ENCODE measurements at places on chromosomes 2 and 18.

- DNase-seq = peak; percentile 66
Observed at GRCh38 chr2:241217320-241218031, 29.0 kb downstream of the ANO7 start.

DNA sequence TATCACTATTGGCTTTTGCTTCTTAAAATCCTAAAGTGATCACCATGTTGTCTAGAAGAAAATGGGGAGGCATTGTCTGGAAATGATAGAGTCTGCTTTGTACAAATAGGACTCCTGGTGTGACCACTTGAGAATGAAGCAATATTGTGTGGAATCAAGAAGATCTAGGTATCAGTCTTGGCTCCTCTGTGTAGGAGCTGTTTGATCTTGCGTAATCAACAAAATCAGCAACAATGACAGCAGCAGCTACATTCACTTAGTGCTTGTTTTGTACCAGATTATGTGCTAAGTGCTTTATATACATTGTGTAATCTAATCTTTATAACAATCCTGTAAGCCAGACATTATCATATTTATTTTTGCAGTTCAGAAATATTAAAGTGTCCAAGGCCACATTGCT is 17.8 kb downstream of the NCOA1 start:
- DNase-seq = no peak

DNA sequence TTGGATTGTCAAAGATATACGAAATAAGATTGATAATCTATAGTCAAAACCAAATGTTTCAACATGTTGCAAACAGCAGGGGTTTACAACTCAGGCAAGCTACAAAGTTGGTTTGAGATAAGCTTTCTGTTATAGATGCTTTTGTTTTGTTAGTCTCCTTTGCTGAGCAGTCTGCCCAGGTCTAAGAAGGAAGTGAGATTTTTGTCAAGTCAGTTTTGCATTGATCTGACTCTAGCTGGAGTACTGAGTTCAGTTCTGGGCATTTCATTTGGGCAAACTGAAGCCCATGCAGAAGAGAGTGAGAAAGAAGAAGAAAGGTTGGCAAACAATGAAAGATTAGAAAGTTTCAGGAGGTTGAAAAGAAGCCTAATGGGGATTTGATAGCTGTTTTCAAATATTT is 983.0 kb upstream of the SLC39A10 start:
- no peak for DNase-seq

GRCh38 chr18:9437672-9438071 is 37.6 kb upstream of the RALBP1 start:
- no peak for DNase-seq

GRCh38 chr2:166539340-166540162 is 45.5 kb upstream of the SCN7A start:
- DNase-seq = peak; percentile 51

DNA sequence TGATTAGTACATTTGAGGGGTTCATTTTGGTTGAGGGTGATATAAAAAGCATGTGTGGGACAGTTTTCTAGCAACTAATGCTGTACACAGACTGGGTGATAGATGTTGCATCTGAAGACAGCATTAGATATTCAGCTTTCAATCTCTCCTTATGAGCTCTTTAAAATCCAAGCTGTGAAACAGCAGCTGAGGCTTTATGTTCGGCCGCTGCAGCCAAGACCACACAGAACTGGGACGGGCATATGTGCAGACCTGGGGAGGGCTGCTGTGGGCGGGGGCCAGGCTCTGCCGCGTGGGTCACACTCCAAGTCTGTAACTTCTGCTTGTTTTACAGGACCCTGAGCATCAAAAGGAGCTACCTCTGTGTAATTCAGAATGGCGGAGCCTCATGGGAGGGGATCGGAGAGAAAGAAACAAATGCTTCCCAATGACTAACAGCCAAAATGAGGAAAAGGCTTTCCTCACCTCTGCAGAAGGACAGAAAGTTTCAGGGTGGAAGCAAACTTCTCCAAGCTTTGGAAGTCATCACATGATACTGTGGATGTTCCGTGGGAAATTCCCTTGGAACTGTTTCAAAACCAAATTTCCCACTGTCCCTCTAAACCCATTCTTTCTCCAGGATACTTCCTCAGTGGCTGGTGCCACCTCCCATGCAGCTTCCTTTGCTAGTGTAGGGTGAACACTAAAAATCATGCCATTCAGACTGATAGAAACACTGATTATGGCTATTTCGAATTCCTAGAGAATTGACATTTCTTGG is 711.9 kb upstream of the ID2 start:
- DNase-seq = no peak

GRCh38 chr2:107719836-107720235 is 106.9 kb upstream of the RGPD4 start:
- DNase-seq = no peak

- DNase-seq = no peak
Observed at GRCh38 chr2:38130876-38131275, 54.9 kb upstream of the CYP1B1 start.

GRCh38 chr2:38945372-38945771 is 55.7 kb downstream of the ARHGEF33 start:
- no peak for DNase-seq

DNA sequence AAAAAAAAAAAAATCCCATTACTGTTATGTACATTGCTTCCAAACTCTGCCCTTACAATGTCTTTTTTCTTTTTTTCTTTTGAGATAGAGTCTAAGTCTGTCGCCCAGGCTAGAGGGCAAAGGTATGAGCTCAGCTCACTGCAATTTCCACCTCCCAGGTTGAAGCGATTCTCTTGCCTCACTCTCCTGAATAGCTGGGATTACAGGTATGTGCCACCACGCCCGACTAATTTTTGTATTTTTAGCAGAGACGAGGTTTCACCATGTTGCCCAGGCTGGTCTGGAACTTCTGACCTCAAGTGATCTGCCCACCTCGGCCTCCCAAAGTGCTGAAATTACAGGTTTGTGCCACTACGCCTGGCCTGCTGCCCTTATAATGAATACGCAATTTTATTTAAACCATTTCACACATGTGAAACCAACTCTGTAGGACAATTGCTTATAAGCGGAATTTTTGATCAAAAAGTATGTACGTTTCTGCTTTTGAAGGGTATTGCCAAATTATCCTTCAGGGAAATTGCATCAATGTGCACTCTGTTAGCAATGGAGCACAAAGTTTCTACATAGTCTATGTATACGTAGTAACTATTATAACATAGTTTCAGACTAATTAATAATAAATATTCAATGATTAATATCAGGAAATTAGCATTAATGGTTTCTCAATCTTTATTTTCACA is 55.7 kb upstream of the ACTR3 start:
- DNase-seq = no peak

DNA sequence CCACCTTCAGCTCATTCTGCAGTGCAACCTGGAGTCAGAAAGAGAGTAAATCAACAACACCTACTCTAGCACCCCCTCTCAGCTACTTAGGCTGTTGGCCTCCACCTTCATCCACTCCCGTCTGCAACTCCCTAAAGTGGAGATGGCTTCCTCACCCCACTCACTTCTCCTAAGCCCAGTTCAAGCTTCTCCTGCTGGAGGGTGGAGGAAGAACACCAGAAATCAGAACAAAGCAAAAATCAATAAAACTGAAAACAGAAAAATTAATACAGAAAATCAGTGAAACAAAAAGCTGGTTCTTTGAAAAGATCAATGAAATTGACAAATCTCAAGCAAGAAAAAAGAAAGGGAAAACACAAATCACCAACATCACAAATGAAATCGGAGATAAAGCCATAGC is 191.7 kb downstream of the ANAPC1 start:
- DNase-seq = no peak

DNA sequence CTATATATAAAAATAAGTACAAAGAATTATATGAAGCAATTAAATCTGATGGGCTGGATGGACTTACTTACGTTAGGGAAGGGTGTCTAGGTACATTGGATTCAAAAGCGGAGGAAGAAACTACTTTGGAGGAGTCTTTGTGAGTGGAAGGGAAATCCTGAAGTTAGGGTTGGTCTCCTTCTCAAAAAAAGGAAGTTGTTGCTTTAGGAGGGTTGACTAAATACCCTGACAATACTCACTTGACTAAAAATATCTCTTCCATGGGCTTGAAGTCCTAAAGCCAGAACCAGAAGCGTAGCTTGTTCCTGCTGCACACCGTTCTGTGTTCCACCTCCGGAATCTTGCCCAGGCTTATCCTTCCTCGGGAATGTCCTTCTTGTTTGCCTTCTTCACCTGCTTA is 143.3 kb upstream of the ZEB2 start:
- no peak for DNase-seq

DNA sequence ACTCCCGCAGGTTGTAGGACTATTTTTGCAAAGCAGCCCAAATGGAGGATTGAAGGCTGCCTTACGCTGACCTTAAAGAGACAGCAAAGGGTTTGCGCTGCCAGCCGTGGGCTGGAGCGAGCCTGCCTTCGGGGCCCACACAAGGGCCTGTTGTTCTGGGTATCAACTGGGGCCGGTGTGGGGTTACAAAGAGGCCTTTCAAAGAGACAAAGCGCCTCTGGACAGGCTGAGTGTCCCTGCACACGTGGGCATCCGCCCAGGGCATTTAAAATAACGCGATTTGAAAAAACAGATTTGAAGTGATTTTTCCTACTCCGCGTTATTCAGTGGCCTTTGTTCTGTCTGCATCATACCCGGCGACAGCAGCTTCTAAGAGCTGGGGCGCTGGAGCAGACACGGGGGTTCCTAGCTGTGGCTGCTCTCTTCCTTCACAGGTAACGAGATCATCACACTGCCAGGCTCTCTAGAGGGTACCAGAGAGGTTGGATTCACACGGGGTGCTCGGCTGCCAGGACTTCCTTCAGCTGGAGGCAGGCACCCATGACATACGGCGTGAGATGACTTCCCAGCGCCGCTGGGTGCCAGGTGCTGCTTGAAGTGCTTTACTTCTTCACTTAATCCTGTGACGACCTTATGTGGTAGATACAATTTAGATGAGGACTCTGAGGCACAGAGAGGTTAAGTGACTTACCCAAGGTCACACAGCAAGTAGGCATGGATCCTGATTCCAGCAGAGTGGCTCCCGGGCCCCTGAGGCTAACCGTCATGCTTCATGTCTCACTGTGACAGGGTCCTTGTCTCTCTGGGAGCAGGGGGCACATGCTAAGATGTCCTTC is 32.2 kb downstream of the MAL start:
- DNase-seq = no peak

GRCh38 chr2:224723586-224724217 is 7.5 kb upstream of the CCDC195 start:
- DNase-seq = no peak

DNA sequence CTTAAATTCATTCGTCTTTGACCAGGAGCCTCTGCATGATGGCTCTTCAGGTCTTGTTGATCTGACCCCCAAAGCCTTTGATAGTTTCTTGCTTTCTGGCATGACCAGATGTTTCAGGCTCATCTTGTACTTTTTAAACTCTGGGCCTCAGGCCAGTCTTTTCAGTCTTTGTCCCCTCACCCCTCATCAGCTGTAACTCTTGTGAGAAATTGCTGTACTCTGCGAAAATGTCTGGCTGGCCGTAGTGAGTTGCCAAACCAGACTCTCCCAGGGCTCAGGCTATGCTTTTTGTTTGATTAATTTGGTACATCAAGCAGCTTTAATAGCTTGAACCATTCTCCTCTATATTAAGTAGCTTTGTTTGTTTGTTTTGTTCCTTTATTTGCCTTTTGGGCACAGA is 75.9 kb downstream of the BABAM2 start:
- no peak for DNase-seq

- DNase-seq = no peak
Observed at GRCh38 chr2:104487366-104487765, 366.5 kb upstream of the POU3F3 start.

GRCh38 chr2:53527056-53527455 is 240.5 kb upstream of the CHAC2 start:
- no peak for DNase-seq

DNA sequence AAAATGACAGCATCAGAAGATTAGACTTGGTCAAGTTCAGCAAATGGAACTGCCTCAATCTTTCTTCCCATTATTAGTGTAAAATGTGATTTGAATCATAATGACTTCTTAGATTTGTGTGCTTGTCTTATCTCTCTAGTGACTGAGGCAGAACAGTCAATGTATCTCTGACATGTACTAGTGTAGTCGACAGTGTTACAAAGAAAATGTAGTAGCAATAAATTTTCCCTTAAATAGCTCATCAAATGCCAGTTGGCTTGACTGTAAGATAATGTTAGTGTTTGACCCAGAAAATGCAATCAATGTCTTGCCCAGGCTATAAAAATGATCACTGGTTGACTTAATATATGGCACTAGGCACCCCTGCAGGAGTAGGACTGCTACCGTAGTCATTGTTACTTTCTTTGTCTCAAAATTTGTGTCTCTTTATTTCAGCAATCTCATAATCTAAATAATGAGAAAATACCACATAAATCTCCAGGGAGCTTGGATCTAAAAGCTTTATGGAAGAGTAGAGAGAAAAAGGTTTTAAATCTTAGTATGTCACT is 1336.7 kb downstream of the DPP10 start:
- DNase-seq = no peak

DNA sequence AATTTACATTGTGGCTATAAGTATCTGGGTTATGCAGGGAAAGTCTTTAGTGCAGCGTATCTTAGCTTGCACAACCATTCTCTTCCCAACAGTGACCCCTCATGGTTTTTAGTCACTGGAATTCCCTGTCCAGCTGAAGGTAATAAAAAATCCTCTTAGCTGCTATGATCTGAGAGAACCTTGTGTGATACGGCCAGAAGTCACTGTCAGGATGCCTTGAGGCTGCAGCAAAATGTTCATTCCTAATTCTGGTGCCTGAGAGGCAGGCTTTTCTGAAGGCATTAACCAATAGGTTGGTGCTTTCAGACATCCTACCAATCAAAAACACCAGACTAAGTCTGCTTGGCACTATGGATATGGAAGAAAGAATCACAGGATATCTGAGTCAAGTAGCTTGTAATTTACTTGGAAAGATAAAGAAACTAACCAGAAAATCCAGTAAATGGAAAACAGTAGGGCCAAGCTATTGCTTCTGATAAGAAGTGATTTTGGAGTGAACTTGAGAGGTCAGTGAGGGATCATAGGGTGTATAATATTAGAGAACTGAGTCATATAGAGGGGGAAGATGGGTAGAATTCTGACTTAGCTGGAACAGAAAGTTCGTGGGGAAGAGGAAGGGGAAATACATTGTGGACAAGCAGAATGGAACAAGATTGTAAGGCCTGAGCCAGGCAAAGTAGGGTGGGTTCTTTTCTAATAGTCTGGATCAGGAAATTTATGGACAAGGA is 89.0 kb upstream of the SLC14A2 start:
- no peak for DNase-seq

DNA sequence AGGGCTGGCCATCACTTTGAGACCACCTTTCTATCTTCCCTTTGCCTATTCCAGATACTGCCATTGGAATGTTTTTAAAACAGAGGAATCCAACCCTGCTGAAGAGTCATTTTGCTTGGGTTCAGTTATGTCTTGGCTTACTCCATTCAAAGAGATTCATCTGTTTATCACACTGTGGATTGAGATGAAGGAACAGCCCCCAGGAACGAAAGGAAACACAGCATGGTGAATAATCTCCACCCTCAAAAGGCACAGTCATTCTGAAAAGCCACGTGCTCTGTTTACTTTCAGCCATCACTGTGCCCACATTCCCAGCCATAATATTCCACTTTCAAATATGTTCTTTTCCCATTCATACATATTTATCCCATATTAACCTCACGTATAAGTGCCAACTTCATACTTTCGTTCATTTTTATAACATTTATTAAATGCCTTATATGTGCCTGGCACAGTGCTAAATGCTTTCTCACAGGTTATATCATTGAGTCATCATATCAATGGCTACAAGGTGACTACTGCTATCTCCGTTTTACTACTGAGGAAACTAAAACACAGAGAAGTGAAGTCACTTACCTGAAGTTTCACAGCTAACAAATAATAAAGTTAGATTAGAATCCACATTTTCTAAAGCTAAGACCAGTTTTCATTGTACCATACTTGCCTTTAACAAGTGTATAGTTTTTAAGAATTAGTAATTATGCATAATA is 143.6 kb downstream of the OSR1 start:
- no peak for DNase-seq

Measured in mucosa of descending colon (tissue), 3 donors.